Activated CD4-positive, alpha-beta memory T cell treated with anti-CD3 and anti-CD28 coated beads, Interleukin-2, amount 10 ng/mL, durations not matched to agents 7 days and 5 days (primary cell): ENCODE measurements at places on chromosomes 12 and 14. TPM values are rescaled to one million over a fixed set of nuclear protein-coding genes. Genes with fewer than 3 reads are reported as not detected.

Gene MYL2
- not detected for total RNA-seq

Gene TEX52
- not detected for total RNA-seq

Gene SERPINA12
- not detected for total RNA-seq

Gene PMCH
- 1.4 TPM for total RNA-seq

Gene POLE2
- total RNA-seq, result 24.9 TPM

Gene DNAI7
- total RNA-seq, result not detected

Gene NKX2-1
- not detected for total RNA-seq

Gene FOXN4
- not detected for total RNA-seq

DNA sequence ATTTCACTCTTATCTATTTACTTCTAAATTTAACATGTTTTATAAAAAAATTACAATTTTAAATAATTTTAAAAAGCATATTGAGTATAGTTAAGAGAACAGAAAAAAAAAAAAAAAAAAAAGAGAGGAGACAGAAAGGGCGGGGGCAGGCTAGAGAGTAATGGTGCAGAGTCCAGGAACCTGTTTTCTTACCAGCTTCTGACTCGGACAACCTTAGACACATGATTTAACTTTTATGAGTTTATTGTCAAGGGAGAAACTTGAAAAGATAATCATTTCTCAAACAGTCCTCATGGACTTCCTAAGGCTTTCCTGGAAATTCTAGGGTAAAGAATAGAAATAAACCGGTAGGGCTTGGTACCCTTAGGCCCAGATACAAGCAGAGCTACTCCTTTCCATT, 84.3 kb downstream of the RPS6KA5 start:
- DNase-seq, result no peak

DNA sequence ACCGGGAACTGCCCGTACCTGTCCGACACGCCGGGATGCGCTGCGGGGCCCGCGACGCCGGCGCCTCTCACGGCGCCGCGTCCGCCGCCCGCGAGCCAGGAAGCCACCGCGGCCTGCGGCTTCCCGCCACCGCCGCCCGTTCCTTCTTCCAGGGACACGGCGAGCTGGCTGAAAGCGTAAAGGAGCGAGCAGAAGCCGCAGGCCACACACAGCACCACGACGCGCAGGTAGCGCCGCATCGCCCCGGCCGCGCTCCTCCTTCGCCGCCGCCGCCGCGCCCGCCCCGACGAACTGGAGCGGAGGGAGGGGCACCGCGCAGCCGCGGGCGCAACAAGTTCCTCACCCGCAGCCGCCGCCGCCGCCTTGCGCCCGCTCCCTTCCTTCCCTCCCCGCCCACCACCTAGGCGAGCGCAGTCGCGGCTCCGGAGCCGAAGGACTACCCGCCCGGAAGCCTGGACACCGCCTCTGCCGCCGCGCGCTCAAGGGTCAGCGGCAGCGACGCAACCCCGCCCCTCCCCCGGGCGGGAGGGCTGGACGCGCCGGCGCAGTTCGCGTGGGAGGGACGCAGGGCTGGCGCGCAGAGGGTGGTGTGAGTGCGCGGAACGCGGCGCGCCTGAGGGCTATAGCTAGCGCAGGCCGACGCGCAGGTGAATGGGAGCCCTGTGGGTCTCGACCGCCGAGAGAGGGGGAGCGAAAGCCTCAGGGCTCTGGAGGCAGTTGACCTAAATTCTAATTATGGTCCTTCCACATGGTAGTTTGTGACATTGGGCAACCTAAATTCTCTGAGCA, at the start of gene GXYLT1:
TSS of gene GXYLT1 (minus strand) at position 467 of the 789 bp plus-strand sequence. CDS start at position 239, 228 bp downstream.
- DNase-seq, result peak; percentile 82

GRCh38 chr12:54146506-54147145, 42.2 kb downstream of the SMUG1 start:
- no peak for DNase-seq

- no peak for DNase-seq
Measured at GRCh38 chr14:31864937-31865855, 211.9 kb upstream of the ARHGAP5 start.

DNA sequence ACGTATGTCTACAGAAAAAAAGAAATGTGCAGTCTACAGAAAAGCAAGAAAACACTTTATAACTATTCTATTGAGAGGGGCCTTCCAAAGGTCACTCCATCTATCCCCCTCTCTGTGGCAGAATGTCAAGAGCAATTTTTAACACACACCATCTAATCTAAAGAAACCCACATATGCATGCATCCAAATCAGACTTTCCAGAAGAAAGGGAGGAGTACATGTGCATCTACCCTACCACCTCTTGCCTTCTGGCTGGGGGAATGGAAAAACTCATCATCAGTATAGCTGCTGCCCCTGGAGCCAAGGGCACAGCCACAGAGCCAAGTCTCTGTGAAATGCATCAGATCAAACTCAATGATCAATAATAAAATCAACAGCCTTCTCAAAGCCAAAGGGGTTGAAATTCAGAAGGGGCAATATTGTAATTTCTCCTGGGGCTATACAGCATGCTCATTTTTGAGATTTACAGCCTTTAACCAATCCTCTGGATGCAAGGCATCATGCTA, 63.9 kb downstream of the ANO2 start:
- no peak for DNase-seq

GRCh38 chr12:20390846-20391245, 22.5 kb downstream of the PDE3A start:
- DNase-seq, result no peak

- peak; percentile 88 for DNase-seq
Measured at GRCh38 chr14:91228112-91229004, 16.1 kb downstream of the GPR68 start.

DNA sequence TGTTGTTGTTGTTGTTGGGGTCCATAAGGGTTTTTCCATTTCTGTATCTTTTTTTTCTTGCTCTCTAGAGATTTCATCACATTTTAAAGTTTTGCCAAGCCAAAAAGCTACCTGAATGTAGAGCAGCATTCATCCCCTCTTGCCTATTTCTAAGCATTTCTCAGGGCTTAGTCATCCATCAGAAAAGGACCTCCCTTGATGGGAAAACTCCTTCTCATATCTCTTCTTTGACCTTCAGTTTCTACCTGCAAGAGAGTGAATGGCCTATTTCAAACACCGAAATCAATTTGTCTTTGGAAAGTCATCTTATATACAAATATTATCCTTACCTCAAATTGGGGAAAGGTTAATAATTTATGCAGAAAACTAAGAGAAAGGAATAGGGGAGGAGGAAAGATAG, 4.5 kb downstream of the MYBPC1 start:
- no peak for DNase-seq

- no peak for DNase-seq
Measured at GRCh38 chr14:96876747-96877146, 79.6 kb downstream of the VRK1 start.

- DNase-seq, result no peak
Measured at GRCh38 chr14:30974628-30975027, 50.8 kb upstream of the AP4S1 start.

- DNase-seq, result no peak
Measured at GRCh38 chr14:69349091-69349777, 48.9 kb downstream of the ERH start.

DNA sequence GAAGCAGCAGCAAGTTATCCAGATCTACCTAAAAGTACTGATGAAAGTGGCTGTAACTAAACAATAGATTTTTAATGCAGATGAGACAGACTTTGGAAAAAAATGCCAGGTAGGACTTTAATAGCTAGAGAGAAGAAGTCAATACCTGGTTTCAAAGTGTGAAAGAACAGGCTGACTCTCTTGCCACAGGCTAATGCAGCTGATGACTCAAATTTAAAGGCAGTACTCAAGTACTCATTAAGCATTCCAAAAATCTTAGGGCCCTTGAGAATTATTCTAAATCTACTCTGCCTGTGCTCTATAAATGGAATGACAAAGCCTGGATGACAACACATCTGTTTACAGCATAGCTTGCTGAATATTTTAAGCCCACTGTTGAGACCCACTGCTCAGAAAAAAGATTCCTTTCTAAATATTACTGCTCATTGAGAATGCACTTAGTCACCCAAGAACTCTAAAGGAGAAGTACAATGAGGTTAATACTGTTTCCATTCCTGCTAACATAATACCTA, 68.6 kb upstream of the SYT1 start:
- no peak for DNase-seq

DNA sequence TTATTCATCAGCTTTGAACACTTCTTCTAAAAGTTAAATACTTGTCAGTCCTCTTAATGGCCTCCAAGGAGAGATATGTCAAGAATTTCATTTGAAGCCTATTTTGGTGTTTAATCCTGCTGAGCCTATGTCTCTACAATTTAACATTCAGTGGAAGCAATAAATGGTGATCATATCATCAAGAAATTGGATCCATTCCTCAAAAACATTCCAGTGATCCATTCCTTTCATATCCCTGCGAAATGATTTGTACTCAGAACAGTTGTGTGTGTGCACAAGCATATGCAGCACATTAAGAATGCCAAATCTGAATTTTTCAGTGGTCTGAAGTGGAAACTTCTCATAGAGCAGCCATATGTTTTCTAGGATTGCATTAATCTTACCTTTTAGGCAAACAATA, 373.7 kb upstream of the SYT1 start:
- DNase-seq, result no peak

- DNase-seq, result no peak
Measured at GRCh38 chr12:127336416-127336815, 930.6 kb upstream of the TMEM132C start.
